ENCODE measurements at places on chromosomes 13 and 19.

DNA sequence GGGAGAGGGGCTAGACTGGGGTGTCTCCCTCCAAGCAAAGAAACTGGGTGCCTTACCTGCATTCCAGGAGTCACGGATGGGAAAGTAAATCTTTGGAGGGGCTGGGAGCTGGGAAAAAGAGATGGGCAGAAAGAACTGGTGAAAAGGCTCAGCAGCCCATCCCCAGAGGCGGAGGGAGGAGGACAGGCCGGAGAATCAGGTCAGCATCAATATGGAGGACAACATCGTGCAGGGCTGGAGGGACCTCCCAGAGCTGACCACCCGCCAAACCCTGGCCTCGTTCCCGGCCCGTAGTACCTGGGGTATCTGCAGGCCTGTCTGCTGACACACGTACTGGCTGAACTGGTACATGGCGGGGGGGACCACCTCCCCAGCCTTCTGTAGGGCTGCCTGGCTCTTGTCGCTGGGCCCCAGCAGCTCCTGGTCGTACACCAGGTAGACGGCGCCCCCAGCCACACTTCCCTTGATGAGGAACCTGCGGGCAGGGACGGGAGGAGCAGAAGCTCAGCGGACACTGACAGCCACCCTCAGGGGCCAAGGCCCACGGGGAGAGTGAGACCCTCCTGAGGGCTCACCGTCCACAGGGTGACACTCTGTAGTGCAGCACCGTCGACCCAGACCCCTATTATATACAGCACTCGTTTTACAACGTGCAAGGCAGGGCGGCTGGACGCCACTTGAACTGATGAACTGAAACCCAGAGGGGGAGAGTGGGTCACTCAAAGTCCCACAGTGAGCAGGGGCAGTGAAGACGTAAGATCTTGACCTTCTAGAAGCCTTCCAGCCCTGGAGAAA, 830 bp downstream of the MICOS13 start:
- DNase-seq, result no peak

DNA sequence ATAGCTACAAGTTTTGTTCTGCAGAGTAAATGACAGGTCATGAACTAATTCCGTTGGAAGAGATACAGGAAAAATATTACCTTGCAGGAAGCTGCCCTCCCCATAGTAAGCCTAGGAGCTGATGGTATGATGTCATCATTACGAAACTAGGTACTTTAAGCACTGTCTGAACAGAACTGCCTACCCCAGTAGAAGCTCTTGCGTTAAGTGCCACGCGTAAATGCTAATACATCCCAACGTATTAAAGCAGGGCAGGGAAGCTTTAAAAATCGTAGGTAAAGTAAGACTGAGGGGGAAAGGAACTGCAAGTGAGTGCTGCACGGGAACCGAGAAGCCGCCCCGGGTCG, 572 bp downstream of the UGGT2 start:
- no peak for DNase-seq

DNA sequence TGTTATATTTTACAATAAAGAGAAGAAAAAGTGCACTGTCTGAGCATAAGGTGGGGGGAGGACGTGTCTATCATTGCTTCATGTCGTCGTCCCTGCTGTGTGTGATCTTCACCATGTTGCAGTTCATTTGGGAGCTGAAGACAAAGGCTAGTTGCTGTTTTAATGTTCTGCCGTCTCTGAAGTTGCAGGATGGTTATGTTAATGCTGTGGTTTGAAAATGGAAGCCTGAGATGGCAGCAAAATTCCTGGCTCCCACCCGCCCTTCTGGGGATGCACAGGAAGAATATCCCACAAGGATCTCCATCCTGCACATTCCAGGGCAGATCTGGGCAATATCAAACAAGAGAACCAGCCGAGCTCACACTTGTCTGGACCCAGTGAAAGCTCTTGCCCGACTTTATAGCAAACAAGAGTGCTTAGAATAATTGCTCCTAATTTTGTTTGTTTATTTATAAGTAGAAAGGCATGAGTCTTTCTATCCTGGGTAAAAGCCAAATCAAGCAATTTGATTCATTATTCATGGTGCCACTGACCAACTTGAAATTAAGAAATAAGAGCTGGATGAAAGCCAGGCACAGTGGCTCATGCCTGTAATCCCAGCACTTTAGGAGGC, 110.3 kb upstream of the ABCC4 start:
- DNase-seq, result no peak

GRCh38 chr13:77345150-77345780, 18.4 kb upstream of the MYCBP2 start:
- no peak for DNase-seq

GRCh38 chr13:85334187-85334586, 465.0 kb downstream of the SLITRK6 start:
- no peak for DNase-seq

DNA sequence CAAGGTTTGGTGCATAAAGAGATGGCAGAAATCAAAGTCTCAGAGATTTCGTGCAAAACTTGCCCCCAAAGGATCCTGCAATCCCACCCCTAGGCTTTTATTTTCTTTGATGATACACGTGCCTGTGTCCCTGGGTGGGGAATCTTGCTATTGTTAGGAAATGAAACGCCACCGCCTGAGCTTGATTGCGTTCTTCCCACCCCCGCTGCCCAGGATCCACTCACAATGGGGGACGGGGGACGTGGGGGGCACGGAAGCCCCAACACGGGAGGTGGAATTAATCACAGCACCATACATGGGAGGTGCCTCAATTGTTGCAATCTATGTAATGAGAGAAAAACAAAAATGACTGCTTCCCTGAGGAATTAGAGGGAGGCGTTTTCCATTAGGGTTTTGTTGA, 39.6 kb downstream of the ZNRF4 start:
- no peak for DNase-seq

DNA sequence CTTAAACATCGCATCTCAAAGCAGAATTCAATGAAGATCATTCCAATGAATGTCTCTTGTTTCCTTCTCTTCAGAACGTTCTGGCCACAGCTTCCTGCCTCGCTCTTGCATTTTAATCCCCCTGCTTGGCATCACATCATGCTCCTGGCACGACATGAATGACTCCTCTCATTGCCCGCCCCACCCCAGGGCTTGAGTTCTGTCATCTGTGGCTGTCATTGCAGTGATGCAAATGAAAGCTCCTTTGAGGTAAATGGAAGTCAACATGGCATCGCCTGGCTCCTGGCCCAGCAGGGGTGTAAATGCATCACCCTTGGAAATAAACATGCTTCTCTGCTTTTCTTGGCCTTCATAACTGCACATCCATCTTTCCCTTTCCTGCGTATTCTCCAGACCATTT, 48.6 kb downstream of the SCEL start:
- DNase-seq, result no peak

- no peak for DNase-seq
Observed at GRCh38 chr19:33665776-33666595, 44.2 kb downstream of the CHST8 start.

GRCh38 chr19:4362831-4363545, 19.6 kb downstream of the MPND start:
- no peak for DNase-seq

- DNase-seq, result no peak
Observed at GRCh38 chr19:17418710-17419109, 1.1 kb upstream of the MVB12A start.

GRCh38 chr19:46784262-46785053, 3.9 kb downstream of the SLC1A5 start:
- DNase-seq, result peak; percentile 30

- no peak for DNase-seq
Observed at GRCh38 chr19:7328647-7329046, 20.1 kb upstream of the ARHGEF18 start.

GRCh38 chr19:7638802-7639465, 2.0 kb downstream of the STXBP2 start:
- no peak for DNase-seq

DNA sequence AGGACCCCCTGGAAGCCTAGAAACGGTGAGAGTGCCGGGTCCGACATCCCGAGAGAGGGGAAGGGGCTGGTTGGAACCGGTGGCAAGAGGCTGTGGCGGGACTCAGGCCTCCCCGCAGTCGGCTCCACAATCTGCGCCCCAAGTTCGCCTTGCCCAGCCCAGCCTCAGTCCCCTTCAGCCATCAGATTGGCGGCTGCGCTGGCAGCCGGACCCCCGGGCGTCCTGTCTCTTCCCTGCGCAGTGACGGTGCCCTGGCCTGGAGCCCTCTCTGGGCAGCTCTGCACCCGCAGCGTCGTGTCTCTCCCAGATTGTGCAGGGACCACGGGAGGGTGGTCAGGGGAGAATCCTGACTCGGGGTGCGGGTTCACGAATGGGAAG, 315 bp downstream of the ZNF492 start:
- no peak for DNase-seq

- DNase-seq, result no peak
Observed at GRCh38 chr19:28075229-28075628, 1137.7 kb downstream of the UQCRFS1 start.

DNA sequence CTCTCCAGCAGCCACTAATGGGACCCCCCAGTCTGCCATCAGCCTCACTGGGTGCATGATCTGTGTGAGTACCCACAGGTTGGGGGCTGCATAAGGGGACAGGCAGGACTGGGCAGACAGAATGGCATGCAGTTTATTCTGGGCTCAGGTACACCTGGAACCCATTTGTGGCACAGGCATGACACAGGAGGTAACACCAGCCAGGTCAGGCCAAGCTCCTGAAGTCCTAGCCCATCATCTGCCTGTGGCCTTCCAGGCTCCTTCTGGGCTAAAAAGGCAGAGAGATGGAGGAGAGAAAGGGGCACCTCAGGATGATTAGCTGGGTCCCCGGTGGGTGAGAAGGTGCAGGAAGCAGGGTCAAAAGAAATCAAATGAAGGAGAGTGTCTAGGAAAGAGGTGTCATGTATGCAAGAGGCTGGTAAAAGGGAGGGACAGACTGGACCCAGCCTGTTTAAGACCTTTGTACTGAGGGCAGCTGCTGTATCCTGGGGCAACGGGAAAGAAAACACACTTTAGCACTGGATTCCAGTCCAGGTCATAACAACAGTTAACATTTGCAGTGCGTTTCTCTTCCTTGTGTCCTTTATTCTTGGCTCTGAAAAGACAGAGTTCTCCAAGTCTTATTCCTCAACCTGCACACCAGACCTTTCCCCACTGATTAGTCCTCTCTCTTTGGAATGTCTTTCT, 20.2 kb upstream of the DGKH start:
- DNase-seq, result no peak

DNA sequence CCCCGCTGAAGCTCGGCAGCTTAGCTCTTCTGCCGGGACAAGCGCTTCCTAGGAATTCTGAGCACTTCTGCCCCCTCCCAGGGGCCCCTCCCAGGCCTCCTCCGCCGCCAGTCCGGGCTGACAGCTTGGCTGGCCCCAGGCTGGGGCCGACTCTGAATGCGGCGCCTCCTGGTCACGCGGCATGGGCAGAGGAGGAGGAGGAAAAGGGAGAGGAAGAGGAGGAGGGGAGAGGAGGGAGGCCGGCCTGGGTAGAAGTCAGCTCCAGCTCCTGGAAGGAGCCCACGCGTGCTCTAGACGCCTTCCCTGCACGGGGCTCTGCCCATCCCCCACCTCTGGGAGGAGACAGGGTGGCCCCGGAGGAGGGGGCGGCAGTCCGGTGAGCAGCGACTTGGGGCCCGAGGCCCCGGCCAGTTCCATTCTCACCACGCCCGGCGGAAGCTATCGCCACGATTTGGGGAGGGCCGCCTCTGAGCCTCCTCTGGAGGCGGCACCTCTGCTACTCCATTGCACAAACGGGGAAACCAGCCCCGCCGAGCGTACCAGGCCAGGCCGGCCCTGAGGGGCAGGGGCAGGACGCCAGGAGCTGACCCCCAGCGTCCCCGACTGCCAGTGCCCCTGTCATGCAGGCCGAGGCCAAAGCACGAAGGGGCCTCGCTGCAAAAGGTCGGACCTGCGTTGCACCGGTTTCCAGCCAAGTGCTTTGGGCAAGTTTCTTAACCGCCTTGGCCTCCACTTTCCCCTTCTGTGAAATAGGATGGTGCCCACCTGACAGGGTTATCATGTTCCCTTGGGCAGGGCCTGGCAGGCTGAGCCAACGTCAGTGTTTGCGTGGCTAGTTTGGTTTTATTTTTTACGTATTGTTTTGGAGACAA, 31.6 kb downstream of the CCNE1 start:
- no peak for DNase-seq

DNA sequence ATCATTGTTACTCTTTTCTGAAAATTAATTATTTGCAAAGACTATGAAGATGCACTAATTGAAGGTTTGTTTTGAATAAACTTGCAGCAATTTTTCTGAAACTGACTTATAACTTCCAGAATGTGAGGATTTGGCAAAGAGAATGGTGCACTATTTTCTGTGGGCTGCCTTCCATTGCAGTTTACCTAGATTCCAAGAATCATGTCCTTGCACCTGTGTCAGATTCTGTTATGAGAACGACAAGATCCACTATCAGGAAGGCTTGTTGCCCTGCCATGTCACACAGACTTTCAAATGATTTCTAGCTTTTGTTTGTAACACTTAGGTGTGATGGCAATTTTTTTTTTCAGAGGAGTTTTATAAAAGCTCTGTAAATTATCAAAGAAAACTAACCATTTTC, 5.6 kb upstream of the SLAIN1 start:
- no peak for DNase-seq

DNA sequence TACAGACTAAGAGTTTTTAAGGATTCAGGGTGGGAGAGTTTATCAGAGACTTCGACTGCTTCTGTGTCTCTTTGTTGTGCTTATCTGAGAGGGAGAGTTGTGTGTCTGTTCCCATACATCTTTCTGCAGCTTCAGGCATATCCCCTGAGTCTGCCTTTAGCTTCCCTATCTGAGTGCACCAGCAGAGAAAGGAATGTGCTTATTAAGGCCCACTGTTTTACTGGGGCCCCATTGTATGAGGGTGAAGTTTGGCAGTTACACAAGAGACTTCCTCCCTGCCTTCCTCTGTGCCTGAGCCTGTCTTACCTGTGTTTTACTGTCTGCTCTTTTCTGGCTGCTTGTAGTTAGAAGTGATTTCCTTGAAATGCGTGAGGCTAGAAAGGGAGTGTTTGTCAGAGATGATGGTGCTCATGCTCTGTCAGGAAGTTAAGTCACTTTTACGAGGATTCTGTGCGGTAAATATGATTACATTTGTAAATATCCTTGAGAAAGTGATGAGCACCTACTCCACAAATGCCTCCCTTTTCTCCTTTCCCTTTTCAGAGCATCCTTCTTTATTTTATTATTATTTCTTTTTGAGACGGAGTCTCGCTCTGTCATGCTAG, 1228.9 kb upstream of the MIR17HG start:
- no peak for DNase-seq

GRCh38 chr19:51468545-51468920, 9.8 kb upstream of the CEACAM18 start:
- no peak for DNase-seq

DNA sequence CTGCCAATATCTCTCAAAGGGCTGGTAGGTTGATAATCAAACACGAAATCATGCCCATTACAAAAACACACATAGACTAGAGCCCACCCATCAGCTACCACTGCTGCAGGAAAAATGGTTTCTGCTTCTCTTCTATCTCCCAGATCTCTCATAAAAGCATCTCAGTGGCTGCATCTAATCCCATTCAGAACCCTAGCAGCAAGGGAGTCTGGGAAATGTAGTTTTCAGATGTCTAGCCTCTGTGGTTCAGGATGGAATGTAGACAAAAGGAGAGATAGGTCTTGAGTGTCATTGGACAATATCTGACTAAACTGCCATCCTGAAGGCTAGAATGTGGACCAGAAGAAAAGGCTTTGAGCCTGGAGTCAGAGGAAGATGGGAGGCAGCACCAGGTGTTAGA, 32.1 kb downstream of the RDH8 start:
- DNase-seq, result no peak
